ENCODE measurements at places on chromosomes 12 and 14.

GRCh38 chr12:12902036-12902435, 10.7 kb downstream of the GPRC5A start:
- no peak for DNase-seq

- DNase-seq: no peak
These were observed 101.8 kb downstream of the CMKLR1 start for GRCh38 chr12:108237272-108237671.

DNA sequence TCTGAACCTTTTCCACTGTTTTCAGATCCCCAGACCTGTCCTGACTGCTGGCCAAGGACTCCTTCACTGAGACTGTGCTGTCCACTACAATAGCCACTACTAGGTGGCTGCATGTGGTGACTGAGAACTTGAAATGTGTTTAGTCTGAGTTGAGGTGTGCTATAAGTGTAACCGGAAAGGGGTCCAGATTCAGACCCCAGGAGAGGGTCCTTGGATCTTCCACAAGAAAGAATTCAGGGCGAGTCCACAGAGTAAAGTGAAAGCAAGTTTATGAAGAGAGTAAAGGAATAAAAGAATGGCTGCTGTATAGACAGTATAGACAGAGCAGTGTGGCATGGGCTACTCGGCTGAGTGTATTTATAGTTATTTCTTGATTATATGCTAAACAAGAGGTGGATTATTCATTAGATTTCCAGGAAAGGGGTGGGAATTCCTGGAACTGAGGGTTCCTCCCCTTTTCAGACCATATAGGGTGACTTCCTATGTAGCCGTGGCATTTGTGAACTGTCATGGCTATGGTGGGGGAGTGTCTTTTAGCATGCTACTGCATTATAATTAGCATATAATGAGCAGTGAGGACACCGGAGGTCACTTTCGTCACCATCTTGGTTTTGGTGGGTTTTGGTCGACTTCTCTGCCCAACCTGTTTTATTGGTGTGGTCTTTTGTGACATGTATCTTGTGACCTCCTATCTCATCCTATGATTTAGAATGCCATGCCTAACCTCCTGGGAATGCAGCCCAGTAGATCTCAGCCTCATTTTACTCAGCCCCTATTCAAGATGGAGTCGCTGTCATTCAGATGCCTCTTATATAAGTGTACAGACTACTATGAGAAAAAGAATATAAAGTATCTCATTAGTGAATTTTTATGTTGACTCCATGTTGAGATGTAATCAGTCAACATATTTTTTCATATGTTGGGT, 70.0 kb upstream of the SRSF5 start:
- DNase-seq: peak; percentile 42

DNA sequence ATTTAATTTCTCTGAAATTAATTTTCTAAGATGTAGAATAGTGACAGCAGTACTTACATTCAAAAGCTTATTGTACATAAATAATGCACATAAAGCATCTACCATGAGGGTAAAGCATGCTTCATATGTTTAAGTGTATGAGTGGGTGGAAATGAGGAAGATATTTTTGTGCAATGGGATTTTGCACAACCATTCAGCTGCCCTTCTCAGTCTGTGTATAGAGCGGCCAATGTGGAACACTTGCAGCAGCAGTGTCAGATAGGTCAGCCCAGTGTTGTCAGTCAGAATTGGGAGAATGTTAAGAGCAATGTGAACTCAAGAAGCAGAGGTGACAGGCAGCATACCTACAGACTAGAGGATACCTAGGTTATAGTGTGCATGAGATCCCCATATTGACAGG, 72.5 kb upstream of the ATP2B1 start:
- no peak for DNase-seq

- no peak for DNase-seq
These were observed 50.5 kb downstream of the SLC6A12 start for GRCh38 chr12:163406-163986.

- DNase-seq: no peak
These were observed 31.3 kb downstream of the GABARAPL1 start for GRCh38 chr12:10243818-10244520.

DNA sequence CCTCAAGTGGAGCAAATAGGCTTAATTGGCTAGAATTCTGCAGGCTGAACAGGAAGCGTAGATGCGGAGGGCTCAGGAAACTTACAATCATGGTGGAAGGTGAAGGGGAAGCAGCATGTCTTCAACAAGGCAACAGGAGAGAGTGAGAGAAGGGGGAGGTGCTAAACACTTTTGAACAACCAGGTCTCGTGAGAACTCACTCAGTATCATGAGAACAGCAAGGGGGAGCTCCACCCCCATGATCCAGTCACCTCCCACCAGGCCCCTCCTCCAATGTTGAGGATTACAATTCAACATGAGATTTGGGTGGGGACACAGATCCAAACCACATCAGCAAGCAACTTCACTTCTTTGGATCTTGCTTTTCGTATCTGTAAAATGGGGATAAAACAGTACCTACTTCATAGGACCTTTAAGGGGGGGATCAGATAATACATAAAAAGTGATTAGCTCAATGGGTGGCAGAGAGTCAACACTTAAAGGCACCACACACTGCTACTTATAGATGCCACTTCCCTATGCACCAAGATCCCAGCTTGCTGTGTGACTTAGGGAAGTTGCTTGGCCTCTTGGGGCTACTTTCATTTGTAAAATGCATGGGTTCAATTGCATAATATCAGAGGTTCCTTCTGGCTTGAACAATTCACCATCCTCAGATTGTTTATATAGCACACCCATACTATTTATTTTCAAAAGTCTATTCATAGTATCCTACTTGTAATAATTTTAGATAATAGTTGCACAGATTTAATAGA, 184.8 kb upstream of the RPH3A start:
- no peak for DNase-seq

DNA sequence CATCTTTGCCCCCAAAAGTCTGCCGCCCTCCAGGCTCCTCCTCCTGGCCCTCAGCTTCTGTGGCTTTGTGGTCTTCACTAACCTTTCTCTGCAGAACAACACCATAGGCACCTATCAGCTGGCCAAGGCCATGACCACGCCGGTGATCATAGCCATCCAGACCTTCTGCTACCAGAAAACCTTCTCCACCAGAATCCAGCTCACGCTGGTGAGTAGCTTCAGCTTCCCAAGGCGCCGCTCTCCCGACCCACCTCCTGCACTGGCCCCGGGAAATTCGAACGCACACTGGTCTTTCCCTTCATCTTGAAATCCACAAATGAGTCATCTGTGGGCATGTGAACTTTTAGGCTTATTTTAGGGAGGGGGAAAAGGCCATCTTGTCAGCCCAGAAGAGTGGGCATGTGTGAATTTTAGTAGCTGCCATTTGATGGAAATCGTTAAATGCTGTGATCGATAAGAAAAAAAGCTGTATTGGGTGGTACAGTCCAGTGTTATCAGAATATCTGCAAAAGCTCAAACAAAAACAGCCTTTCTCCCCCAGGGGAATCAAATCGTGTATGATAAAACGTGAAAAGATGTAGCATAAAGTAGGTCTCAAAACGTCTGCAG, 700 bp downstream of the SLC35E3 start:
- DNase-seq: peak; percentile 12

GRCh38 chr12:11510671-11511070, 115.3 kb upstream of the PRB2 start:
- no peak for DNase-seq

GRCh38 chr12:21780786-21781185, 6.3 kb upstream of the KCNJ8 start:
- DNase-seq: no peak

- peak; percentile 31 for DNase-seq
These were observed 47.4 kb downstream of the AVPR1A start for GRCh38 chr12:63103494-63104131.

GRCh38 chr12:122687086-122687485, 16.1 kb downstream of the HCAR2 start:
- DNase-seq: peak; percentile 59

DNA sequence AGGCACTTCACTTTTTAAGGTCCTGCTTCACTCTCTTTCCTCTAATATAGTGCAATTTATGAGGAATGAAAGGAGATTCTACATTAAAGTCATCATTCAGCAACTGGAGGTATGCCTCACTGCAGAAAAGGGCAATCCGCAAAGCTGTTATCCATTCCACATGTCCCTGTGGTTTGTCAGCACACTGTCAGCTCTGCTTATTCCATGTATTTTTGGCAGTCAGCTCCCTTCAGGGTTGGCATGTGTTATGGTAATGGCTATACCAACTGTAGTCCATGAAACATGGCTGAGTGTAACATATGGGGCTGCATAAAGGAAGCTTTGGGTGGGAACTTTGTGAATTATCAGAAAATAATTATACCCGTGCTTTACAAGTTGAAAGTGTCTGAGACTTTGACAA, 154.1 kb downstream of the GALC start:
- DNase-seq: no peak

- no peak for DNase-seq
These were observed 84.8 kb upstream of the NUDT4 start for GRCh38 chr12:93292731-93293566.

- no peak for DNase-seq
These were observed 81.1 kb upstream of the DIO3 start for GRCh38 chr14:101480022-101480746.

DNA sequence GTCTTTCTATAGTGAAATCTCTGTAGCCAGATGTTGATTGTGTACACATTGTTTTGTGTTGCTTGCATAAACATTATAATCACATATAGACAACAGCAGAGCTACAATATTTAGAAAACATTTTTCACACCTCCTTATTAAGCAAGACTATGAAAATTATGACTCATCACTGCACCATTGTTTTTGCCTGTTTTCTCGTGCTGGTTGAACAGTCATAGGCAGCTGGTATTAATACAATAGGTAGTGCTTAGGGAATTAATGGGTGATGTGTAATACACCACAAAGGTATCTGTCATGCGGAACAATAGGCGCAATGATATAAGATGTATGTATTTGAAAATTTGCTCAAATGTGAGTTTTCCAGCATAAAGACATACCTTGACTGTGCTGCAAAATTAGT, 449.3 kb downstream of the FOXG1 start:
- DNase-seq: peak; percentile 55

GRCh38 chr14:60161196-60162107, 3.7 kb downstream of the DHRS7 start:
- no peak for DNase-seq

DNA sequence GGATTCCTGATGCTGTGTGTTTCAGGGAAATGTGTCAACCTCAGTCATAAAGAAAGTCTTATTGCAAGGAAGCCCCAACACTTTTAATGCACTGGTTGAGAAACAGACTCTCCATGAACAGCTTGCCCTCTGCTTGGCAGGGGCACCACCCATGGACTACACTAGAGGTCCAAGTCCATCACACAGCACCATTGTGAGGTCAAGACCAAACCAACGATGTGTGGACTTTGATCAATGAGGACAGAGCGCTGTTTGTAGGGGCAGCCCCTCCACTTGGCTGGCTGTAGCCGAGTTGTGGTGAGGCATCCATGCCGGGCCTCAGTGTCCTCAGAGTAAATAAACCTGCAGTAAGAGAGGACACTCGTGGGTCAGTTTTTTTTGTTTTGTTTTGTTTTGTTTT, 29.8 kb downstream of the ZFYVE21 start:
- no peak for DNase-seq

DNA sequence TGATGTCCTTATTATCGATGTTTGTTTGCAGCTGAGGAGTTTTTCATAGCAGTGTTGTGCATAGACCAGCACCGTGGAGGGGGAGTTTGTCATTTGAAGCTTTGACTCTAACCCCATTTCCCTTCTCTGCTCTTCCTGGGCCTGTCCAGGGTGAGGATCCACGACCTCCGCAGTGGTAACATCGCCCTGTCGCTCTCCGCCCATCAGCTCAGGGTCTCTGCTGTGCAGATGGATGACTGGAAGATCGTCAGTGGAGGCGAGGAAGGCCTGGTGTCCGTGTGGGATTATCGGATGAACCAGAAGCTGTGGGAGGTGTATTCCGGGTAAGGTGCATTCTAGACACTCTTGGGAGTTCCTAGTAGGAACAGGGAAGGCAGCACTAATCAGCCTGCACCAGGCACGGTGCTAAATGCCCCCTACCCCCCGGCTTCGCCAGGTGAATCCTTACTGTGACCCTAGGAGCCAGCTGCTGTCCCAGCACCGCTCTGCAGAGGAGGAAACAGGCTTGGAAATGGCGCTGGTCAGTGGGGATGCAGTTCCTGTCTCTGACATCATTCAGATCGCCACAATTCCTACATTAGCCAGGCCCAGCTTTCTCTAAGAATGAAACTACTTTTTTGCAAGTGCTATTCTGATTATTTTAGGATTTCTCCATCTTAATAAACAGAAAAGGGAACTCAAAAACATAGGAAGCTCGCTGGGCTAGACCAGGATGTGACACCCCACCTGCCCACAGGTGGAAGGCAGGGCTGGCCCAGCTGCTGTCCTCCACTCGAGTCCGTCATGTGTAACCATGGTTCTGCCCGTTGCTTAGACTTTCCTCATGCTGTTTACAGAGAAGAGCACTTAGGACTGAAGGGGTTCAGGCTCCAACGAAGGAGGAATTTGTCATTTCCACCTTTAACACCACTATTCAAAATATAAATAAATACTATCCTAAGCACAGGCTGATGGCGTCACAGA, 74.9 kb downstream of the TESC start:
- DNase-seq: no peak

GRCh38 chr12:107938446-107938845, 163.9 kb downstream of the ASCL4 start:
- no peak for DNase-seq

DNA sequence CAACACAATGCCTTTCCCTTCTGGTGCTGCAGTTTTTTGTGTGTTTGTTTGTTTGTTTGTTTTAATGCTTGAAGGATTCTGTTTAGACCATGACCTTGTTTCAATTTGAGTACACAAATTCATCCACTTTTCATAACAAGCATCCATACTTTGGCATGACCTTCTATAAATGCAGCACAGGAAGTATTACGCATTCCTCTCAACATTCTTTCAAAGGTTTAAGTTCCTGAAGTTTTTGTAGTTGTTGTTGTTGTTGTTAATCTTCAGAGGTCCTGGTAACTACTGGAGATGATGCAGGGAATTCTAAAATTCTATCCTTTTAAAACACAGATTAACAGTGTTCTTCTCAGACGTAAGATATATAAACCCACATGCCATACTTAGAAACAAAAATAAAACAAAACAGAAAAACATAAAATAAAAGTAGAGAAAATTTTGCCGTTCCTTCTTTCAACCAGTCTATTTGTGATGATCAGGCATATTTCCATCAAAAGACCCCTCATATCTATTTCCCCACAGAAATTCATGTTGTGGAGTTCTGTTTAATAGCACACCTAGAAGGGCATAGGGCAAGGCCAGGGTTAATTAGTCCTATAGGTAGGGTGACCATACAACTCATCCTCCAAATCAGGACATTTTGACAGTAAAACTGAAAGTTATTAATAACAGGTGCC, 529.9 kb downstream of the NOVA1 start:
- DNase-seq: no peak

DNA sequence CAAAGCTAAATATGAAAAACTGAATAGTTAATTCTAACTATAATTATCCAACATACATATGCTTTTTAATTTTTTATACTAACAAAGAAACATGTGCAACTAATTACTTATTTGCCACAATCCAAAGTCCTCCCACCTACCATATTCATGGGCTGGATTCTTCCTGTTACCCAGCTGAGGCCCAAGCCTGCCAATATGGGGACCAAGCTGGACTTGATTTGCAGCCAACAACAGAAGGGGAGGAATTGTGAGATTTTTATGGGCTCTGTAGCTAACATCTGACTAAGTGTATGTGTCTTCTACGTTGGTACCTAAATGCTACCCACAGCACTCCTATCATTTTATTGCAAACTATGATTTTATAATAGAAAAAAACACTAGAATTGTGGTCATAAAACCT, 13.1 kb upstream of the ANKS1B start:
- no peak for DNase-seq

- no peak for DNase-seq
These were observed 60.2 kb downstream of the RIMBP2 start for GRCh38 chr12:130655881-130656280.

GRCh38 chr14:104138098-104138717, at the start of gene KIF26A:
Gene KIF26A (plus strand): TSS chr14:104138587. CDS start chr14:104138723, 136 bp downstream.
- peak; percentile 18 for DNase-seq
